ENCODE measurements at places on chromosomes 11 and 22. TPM values are rescaled to one million over a fixed set of nuclear protein-coding genes. Genes with fewer than 3 reads are reported as not detected.

DNA sequence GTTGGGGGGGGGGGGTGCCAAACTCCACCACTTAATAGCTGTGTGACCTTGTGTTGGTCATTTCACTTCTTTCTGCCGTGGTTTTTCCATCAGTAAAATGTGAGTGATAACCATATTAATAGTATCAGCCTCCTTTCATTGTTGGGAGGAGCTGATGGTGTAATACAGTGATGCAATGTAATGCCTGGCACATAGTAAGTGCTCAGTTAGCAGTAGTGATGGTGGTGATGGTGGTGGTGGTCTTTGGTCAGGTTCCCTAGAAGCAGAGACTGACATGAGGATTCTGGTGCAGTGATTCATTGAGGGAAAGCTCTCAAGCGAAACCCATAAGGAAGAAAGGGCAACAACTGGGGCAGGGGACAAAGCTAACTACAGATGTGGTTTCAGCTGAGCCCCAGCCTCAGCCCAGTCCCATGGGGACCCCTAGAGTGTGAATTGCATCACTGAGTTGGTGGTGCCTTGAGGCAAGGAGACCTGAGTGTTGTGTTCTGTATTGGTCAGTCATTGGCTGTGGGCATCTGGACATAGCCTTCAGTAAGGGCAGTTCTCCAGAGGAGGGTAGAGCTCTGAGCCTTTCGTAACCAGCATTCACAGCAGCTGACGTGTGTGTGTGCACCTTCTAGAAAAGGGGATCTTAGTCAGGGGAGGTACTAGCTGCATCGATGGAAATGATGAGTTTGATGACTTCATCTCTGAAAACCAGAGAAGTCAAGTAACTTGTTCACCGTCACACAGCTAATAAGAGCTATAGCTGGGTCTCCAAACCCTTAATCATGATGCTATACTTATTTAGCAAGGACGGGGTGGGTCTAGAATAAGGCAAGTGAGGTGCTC is 93.6 kb upstream of the CRYBB3 start:
- no peak for DNase-seq

GRCh38 chr22:43127166-43127908 is 15.9 kb downstream of the MCAT start:
- no peak for DNase-seq

GRCh38 chr11:128881221-128881620 is 9.9 kb upstream of the KCNJ5 start:
- no peak for DNase-seq

- DNase-seq, result no peak
Observed at GRCh38 chr11:40293655-40294348, 1165.7 kb downstream of the LRRC4C start.

The APOA1 gene
- not detected for total RNA-seq

All from omental fat pad (tissue), 4 donors.